CD8-positive, alpha-beta memory T cell (primary cell): ENCODE measurements at places on chromosomes 13 and 19. TPM values are rescaled to one million over a fixed set of nuclear protein-coding genes. Genes with fewer than 3 reads are reported as not detected.

Gene ZNF429
- total RNA-seq = 8.5 TPM

Gene HSD11B1L
- total RNA-seq = 1.4 TPM

Gene FGF21
- total RNA-seq = not detected

Gene TMEM221
- not detected for total RNA-seq

Gene IFNL1
- total RNA-seq = not detected

Gene MAMSTR
- total RNA-seq = 0.68 TPM

Gene CCDC70
- total RNA-seq = not detected

Gene SIGLEC12
- 1.0 TPM for total RNA-seq

Gene ZNF723
- total RNA-seq = not detected

Gene TMIGD2
- 5.9 TPM for total RNA-seq

Gene CGB3
- not detected for total RNA-seq

Gene PSG7
- total RNA-seq = not detected

DNA sequence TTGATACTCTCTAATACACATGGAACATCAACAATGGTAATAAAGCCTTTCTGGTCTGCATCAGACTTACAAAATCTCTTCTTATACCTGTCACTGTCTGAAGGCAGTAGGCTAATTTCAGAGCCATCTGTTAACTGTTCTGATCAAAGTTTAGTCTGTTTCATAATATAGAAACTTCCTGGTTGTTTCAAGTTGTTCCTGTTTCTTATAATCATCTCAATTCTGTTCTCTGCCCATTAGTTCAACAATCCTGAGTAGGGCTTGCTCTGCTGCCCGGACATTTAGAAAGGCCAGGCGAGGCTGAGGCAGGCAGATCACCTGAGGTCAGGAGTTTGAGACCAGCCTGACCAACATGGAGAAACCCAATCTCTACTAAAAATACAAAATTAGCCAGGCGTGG lies 5.4 kb upstream of the ZSCAN5A start:
- DNase-seq = no peak

GRCh38 chr19:41570179-41570578 lies 5.8 kb upstream of the CEACAM21 start:
- DNase-seq = no peak

DNA sequence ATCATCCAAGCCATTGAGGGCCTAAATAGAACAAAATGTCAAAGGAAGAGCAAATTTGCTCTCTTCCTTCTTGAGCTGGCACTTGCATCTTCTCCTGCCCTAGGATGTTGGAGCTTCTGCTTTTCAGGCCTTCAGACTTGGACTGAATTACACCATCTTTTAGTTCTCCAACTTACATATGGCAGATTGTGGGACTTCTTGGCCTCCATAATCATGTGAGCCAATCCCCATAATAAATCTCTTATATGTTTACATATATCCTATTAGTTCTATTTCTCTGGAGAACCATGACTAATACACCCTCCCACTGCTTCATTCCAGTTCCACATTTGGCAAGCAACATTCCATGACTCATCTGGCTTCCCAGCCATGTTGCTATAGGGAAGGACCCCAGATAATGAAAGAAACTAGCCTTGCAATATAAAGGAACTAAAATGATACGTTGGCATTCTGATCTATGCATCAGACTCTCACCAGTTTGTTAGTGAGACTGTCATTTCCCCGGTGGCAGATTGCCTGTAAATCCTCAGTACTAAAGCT lies 11.0 kb upstream of the ACOD1 start:
- no peak for DNase-seq

DNA sequence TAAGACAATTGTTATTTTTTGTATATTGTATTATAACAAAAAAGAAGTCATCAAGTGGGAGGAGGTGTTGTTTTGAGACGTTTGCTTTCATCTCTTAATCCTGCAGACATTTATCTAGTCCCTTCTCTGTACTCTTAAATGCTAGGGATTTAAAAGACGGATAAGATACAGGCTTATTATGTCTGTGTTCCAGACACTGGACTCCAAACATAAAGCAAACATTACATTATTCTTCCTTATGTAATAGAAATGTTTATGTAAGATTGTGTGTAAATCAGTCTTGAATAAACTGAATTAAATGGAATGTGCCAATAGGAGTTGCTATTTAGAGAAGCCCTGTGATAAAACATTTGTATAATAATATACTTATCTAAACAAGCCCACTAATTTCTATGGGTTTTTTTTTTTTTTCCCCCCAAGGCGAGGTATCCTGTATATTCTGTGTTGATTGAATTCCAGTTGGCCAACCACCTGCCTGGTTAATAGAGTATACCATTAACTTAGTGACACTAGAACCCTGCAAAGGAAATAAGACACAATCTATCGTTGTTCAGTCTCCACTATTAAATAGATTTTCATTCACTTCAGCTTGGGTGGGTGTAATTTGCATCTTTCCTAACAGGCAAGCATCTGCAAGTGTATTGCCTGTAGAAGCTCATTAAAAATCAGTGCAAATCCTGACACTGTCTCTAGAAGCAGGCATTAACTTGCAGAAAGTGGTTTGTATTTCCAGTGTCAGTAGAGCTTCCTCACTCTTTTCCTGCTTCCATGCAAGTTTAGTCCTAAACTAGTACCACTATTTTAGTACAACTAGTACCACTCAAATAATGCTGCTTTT lies 69.0 kb downstream of the LRCH1 start:
- no peak for DNase-seq

DNA sequence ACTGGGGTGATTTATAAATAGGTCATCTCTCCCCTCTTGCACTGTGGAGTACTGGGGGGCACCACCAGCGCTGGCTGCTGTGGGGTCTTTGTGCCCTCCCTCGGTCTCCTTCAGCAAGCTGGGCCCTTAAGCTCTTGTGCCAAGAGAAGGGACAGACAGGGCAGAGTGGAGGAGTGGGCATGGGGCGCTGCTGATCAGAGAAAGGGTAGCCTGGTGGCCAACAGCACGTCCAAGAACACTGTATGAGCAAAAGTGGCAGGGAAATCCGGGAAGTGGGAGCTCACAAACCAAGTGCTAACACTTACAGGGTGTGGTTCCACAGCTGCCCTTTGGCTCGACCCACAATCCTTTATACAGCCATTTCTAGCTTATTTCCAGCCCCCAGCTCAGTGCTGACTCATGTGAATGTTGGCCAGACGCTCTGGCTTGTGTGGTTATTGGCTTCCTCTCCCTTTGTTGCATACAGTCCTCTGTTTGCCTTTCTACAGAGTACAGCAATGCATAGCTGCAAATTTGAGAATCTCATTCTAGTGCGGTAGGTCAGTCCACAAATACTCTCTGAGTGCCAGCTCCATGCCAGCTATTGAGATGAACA lies 298.8 kb downstream of the SHISA2 start:
- DNase-seq = no peak

DNA sequence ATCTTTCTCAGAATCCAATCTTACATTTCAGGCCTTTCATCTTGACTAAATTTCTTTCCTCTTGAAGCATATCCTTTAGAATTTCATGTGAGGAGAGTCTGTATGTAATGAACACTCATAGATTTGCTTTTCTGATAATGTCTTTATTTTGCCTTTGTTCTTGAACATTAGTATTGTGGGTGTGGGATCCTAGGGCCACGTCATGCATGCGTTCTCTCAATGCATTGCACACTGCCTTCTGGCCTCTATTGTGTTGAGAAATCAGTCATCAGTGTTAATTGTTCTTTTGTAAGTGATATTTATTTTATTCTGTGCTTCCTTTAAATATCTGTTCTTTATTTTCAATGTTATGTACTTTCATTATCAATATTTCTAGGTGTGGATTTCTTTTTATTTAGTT lies 364.9 kb downstream of the OXGR1 start:
- no peak for DNase-seq

- no peak for DNase-seq
These were observed 525.7 kb downstream of the UQCRFS1 start for GRCh38 chr19:28687296-28687695.

DNA sequence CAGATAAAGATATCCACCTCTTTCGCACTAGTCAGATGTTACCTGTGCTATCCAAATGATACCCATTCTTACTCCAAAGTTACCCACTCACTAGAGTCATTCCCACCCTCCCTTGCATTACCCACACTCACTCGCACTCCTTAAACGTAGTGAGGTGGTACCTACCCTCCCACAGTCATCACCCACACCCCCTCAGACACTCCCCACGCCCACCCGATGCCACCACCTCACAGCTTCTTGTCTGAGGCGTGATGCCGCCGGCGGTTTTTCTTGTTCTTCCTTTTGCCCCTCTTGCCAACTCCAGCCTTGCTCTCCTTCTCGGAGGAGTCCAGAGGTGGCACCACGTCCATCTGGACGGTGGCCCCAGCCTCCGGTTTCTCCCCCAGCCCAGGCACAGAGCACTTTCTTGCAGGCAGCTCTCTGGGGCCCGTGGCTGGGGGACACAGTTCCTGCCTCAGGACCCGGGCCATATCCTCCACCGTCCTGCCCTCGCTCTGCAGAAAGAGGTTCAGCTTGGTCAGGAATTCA lies 1.2 kb downstream of the PNMA8C start:
- DNase-seq = no peak

- DNase-seq = no peak
These were observed 372 bp downstream of the DNAAF3 start for GRCh38 chr19:55165952-55166529.

DNA sequence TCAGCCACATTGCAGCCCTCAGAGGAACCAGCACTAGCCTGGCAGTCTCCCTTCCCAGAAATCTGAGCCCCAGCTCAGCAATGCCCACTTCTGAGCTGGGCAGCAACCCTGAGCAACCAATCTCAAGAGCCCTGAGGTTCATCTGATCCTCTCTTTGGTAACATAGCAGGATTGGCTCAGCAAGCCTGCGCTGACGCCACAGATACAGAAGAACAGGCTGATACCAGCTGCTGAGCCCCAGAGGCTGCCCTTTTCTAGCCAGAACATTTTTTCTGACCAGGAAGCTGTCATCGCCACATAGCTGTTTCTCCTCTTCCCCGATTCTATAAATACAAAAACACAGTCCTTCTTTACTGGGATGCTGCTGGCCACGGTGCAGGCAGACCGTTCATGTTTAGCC lies 59.8 kb downstream of the TRPM4 start:
- no peak for DNase-seq

DNA sequence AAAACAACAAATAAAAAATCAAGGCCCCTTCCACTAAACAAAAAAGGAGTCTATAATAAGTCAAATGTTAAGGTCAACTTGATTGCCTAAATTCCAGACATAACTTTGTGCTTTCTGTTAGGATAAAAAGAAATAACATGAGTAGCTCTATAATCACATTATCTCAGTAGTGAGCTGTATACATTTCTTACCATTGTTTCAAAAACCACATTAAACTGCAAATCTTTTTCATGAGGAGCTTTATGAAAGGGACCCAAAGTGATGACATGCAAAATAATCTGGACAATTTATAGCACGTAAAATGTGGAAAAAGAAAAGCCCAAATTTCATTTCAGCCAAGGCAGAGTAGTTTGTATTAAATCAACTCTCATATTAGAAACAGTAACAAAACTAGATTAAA lies 269.2 kb downstream of the KLF12 start:
- DNase-seq = no peak

- DNase-seq = no peak
These were observed 5.1 kb downstream of the PEX11G start for GRCh38 chr19:7483720-7484201.

- DNase-seq = no peak
These were observed 16.9 kb downstream of the DZIP1 start for GRCh38 chr13:95627590-95627989.

GRCh38 chr19:28009696-28010095 lies 1203.3 kb downstream of the UQCRFS1 start:
- DNase-seq = no peak

DNA sequence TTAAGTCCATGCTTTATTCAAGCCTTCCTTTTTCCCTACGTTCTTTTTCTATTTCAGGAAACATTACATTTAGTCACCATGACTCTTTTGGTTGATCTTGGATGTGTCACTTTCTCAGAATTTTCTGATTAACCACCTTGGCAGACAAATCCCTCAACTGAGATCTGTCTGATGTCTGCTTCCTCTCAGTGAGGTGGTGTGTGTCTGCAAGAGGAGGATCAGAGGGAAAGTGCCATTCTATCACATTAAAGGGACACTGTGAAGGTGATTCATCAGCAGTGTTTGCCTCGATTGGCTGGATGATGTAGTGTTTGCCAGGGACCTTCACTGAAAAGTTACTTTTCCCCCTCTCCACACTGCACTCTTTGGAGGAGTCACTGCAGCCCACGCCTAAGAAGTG lies 3.0 kb upstream of the CCNP start:
- DNase-seq = no peak

DNA sequence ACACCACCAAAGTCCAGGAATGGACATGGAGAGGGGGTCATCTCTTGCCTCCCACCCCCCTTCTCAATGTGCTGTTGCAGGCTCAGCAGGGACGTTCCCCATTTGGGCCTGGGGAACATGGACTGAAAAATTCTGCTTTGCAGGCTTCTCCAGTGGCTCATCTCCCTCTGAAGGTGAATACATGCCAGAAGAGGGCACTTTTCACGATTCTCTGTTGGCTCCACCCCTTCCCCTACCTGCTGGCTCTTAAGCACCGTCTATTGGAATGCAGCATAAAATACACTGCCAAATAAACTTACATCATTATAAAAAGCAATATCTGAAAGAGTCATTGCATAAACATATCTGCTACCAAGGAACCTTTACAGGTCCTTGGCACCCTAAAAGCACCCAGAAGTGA lies 35.7 kb downstream of the NHLRC3 start:
- DNase-seq = no peak

DNA sequence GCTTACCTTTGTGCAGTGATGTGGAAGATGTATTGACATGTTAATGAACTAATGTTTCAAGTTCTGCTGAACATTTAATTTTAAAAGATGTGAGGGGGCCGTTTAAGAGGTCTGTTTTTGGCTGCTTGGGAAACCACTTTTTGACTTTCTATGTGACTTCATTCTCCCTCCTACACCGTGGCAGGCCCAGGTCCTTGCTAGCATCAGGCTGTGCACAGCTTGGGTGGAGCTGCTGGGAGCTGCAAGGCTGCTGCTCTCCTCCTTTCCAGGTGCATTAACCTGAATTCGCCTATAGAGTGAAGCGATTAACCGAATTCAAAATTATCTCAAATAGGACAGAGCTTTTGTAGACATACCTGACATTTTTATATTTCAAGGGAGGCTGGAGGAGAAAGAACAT lies 249.1 kb downstream of the FGF14 start:
- no peak for DNase-seq

DNA sequence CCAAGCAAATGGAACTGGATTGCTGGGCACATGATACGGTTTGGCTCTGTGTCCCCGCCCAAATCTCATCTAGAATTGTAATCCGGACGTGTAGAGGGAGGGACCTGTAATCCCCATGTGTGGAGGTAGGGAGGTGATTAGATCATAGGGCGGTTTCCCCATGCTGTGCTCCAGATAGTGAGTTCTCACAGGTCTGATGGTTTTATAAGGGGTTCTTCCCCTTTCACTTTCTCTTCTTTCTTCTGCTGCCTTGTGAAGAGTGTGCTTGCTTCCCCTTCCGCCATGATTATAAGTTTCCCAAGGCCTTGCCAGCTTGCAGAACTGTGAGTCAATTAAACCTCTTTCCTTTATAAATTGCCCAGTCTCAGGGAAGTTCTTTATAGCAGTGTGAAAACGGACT lies 32.6 kb upstream of the MTIF3 start:
- DNase-seq = no peak

DNA sequence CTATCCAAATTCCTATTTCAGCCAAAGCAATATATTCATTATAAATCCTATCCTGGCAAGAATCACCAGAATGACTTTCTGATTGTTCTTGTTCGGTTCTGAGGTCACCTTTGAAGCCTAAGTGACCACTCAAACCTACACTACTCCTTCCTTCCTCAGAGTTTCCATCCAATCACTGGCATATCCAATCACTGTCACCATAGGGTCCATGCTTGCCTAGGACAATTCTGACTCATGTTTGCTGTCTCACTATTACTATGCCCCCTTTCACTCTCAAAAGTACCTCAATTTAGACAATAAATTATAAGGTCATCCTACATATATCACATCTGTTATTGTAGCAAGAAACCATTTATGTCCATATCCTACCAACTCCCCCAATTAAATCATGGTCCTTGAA lies 58.9 kb downstream of the UBL3 start:
- DNase-seq = no peak
